ENCODE measurements at places on chromosomes 3 and 15.

DNA sequence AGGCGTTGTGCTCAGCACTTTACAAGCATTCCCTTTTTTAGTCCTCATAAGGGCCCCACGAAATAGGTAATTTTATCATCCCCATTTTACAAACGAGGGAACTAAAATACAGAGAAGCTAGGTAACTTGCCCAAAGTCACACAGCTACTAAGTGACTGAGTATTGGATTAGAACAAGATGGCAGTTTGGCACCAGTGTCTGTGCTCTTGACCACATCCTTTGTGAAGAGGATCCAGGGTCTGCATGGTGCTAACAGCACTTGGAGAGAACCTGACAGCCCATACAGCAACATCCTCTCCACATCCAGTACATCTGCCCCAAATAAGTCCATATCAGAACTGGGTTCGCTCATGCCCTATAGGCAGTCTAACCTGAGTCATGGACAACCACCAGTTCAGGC, 21.8 kb upstream of the DAPK2 start:
- DNase-seq: no peak

- DNase-seq: no peak
Measured at GRCh38 chr3:50125541-50126286, 29.4 kb upstream of the SEMA3F start.

DNA sequence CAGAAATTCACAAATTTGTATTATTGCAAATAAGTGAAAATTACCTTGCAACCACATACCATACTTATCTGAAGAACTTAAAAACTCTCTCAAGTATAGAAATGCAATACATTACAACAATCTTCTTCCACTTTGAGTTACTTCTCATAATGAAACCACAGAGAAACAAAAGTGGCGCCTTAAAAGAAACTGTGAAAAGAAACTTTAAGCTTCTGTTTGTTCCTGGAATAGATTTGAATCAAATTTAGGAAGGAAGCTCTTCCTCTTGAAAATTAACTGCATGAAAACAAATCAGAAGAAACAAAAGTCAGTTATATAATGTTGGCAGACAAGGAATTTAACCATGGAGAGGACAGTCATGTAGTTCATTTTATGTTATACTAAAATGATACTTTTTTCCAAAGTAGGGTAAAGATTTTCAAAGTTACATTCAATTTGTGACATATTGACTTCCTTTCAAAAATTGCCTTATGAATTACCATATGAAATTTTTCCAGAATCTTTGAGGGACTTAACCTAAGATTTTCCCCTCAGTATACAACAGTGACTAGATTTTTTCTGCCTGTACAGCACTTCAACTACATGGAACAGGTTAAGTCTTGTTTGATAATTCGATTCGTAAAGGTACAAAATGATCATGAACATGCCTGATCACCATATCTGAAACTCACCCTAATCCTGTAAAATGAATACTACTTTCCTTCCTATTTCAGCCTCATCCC, 57.6 kb upstream of the TNFSF10 start:
- no peak for DNase-seq

DNA sequence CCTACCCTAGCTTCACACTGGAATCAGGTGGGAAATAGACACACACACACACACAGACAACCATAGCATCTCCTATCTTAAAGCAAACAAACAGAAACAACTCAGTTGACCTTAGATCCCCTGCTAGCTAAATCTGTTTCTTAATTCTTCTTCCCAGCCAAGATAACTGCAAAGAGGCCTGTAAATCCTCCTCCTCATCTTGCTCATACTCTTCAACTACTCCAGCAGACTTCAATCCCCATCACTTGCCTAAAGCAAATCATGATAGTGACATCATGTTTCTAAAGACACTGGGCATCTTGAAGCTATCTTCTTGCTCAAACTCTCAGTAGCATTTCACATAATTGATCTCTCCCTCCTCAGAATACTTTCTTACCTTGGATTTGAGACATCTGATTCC, 303.0 kb downstream of the RBMS3 start:
- no peak for DNase-seq

- DNase-seq: no peak
Measured at GRCh38 chr3:126137490-126138130, 42.8 kb downstream of the ALDH1L1 start.

- DNase-seq: no peak
Measured at GRCh38 chr3:73140772-73141442, 79.4 kb downstream of the EBLN2 start.

DNA sequence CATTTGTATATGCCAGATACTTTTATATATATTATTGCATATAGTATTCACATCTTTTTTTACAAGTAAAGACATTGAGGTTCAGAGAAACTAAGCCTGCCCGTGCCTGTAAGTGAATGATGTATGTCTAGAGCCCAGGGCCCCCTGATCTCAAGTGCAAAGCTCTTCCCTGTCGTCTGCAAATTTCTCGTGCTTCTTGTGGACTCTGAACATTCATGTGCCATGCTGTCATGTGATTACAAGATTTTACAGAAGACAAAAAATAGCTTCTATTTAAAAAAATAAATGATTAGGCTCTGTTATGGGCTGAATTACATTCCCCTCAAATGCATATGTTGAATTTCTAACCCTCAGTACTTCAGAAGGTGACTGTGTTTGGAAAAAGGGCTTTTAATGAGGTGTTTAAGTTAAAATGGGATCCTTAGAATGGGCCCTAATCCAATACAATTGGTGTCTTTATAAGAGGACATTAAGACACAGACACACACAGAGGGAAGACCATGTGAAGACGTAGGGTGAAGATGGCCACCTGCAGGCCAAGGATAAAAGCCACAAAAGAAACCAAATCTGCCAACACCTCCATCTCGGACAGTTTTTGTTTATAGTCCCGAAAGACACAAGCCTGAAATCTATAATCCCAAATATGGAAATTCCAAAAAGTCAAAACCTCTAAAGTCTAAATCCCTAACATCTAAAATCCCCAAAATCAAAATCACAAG, 3.9 kb upstream of the MASP1 start:
- DNase-seq: no peak

DNA sequence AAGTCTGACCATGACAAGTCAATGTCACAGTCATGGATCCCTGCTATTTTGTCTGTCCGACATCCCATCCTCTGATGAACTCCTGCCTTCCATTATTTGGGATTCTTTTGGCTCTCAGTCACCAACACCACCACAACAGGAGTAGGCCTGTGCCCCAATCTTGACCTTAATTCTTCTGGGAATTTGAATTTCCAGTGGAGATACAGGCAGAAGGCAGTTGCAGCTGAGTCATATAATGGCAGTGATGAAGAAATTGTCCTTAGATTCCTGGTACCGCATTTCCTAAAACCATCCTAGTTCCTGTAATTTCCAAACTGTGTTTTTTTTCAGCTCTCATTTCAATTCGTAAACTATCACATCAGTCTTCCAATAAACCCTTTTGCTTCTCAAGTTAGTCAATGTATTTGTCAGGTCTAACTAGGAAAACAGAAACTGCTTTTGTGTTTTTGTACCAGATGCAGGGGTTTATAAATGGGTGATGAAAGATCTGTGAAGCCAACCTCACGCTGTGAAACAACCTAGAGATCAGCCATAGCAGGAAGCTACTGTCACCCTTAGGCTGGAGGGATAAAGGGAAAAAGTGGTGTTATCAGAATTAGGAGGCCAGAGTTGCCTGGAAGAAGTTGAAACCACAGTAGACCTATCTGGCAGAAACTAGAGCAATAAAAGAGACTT, 126.3 kb upstream of the TMEM108 start:
- DNase-seq: no peak

DNA sequence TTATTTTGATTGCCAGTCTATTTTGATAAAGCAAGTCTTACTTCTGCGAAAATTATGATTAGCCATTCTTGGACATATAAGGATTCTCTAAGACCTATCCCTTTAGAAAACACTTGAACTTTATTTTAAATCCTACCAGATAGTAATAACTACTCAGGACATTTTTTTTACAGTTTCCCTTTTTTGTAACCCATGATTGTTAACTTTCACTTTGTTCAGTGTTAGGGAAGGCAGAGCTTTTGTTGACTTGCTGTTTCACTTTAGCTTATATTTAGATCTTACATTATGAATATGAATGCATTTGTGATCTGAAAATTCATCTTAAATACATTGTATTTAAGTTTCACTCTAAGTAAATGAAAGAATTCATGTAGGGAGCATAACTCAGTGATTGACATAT, 167.0 kb downstream of the AKAP13 start:
- no peak for DNase-seq

GRCh38 chr3:177611752-177612334, 414.6 kb upstream of the TBL1XR1 start:
- no peak for DNase-seq

DNA sequence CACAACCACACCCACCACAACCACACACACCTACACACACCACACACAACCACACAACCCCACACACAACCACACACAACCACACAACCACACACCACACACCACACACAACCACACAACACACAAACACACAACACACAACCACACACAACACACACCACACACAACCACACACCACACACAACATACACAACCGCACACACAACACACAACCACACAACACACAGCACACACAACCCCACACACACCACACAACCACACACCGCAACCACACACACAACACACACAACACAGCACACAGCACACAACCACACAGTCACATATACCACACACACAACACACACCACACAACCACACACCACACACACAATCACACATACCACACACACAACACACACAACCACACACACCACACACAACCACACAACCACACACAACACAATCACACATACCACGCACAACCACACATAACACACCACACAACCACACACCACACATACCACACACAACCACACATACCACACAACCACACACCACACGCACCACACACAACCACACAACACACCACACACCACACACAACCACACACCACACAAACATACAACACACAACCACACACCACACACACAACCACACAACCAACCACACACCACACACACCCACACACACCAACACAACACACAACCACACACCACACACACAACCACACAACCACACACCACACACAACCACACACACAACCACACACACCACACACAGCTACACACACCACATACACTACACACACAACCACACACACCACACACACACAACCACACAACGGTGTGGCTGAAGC, 23.7 kb downstream of the CPN2 start:
- no peak for DNase-seq

DNA sequence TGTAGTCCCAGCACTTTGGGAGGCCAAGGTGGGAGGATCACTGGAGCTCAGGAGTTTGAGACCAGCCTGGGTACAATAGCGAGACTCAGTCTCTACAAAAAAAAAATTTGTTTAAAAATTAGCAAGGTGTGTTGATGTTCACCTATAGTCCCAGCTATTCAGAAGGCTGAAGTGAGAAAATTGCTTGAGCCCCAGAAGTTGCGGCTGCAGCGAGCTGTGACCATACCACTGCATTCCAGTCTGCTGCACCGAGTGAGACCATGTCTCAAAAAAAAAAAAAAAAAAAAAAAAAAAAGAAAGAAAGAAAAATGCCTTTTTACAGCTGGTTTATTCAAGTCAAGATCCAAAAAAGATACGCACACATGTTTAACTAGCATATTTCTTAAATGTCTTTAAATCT, 17.0 kb upstream of the MUC20 start:
- DNase-seq: no peak

GRCh38 chr3:101878589-101878988, 29.3 kb downstream of the NFKBIZ start:
- no peak for DNase-seq

- no peak for DNase-seq
Measured at GRCh38 chr15:42140383-42141070, 15.9 kb downstream of the PLA2G4F start.

Data from hypothalamus (tissue), 51 donors.